ENCODE measurements at places on chromosomes 2 and 18.

DNA sequence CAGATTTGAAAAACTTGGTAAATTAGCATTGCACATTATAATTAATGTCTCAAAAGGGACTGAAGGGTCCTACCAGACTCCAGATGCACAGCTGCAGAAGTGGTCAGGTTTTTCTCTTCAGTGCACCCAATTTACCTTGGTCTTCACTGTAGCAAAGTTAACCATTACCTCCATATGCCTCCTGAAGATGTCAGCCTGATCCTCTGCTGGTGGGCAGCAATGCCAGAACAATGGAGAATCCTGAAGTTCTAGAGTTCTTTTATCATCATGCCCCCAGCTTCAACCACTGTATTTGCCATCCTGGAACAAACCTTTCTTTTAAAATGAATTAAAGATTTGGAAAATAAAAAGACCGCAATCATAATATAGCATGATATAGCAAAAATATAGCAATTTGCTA is 1774.8 kb upstream of the CELF4 start:
- DNase-seq = no peak

DNA sequence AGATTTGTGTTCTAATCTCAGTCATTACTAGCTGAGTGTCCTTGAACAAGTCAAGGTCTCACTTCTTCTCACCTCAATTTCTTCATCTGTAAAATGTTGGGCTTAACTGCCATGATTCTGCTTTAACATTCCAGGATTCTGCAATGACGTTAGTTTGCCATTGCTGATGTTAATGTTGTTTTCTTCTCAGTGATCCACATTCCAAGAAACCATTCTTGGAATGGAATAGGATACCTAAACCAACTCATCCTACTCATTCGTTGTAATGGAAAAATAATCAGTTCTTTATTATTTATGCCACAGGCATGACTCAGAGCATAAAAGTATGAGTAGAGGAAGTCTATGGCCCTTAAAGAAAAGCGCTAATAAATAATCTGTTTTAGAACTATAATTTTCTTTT is 140.2 kb upstream of the ETAA1 start:
- no peak for DNase-seq

- no peak for DNase-seq
Measured at GRCh38 chr2:189309331-189309730, 129.8 kb upstream of the COL5A2 start.

- DNase-seq = no peak
Measured at GRCh38 chr2:144183727-144184126, 336.2 kb downstream of the ZEB2 start.

DNA sequence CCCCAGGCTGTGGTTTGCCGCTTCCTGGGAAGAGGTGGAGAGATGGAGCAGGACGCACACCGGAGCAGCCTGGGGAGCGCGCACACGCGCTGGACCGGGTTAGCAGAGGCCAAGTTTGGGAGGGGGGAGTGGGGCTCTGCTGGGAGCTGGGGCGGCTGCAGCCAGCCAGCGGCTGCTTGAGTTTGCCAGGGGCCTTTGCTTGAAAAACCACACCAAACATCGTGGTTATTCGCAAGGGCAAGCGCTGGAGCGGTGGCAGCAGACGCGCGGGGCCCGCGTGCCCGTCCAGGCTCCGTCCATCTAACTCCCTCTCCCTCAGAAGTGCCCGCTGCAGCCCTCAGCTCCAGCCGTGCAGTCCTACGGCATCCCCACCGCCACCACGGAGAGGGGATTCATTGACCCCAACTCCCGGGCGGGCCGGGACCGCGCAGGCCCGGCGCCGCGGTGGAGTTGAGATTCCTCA is 4.6 kb downstream of the PTGR3 start:
- no peak for DNase-seq

GRCh38 chr2:46632349-46632748 is 153.0 kb downstream of the TMEM247 start:
- peak; percentile 43 for DNase-seq

GRCh38 chr2:232183279-232183678 is 195.3 kb upstream of the ALPP start:
- DNase-seq = no peak

GRCh38 chr2:6931753-6932152 is 14.5 kb downstream of the RNF144A start:
- DNase-seq = no peak

- DNase-seq = no peak
Measured at GRCh38 chr2:1802046-1802445, 57.7 kb upstream of the PXDN start.

DNA sequence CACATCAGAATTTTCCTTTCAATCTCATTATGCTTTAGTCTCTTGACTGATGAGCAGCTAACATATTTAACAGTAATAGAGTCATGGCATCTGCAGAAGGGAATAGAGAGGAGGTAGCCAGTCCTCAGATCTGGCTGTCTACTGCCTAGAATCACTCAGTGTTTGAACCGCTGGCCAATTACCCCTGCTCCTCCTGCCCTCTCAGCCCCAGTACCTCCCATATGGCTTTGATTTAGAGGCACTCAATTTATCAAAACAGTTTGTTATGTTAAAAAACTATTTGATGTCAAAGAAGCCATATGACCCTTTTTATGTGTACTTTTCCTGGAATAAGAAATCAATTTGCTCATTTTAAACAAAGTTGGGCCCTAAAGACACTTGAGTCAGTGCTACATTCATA is 355.2 kb downstream of the CMPK2 start:
- DNase-seq = no peak

DNA sequence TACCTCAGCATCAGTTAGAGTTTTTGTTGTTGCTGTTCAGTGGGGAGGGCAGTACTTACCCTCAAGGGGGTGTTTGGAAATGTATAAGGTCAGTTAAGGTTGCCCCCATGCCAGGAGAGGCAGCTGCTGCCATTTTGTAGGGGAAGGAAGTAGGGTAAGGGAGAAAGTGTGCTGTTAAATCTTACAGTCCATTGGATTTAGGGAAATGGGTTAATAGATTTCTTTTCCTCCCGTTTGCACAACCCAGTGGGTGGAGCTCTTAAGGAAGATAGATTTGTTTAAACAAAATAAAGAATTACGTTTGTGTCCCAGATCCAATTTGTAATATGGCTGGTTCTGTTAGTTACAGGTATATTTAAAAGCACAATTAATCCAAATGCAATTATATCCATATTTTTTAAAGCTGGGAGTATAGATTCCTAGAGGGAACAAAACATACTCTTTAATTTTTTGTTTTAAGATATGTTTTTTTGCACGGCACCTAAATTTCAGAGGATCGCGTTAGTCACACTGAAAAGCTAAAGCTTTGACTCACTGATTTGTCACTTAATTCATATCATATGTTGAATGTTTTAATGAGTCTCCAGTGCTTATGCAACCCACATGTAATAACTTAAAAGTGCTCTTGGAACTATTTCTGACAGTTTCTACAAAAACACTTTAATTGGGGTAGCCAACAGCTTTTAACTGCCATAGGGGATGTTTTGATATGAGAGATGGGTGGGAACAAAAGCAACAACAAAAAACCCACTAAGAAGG is 9.0 kb upstream of the CWC22 start:
- DNase-seq = no peak

DNA sequence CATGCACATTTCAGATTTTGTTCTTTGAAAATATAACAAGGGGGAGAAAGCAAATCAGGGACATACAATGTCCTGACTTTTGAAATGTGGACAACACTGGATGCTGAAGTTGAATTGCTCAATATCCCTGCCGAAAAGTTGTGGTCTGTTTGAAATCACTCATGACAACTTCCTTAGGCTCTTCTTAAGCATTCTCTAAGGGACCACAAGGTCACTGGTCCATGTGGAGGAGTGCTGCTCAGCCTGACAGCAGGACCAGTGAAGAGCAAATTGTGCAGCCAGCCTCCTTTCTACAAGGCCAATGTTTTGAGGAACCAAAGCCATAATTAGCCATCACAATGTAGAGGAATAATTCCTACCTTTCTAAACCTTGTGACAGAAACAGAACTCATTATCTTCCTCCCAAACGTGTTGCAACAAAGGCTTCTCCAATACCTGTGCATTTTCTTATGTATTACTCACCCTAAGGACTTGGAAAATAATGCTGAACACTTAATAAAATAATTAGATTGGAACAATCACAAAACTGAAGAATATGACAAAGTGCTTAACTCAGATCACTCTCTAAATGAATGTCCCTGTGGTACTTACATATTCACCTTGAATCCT is 1477.6 kb upstream of the NXPH2 start:
- DNase-seq = no peak

DNA sequence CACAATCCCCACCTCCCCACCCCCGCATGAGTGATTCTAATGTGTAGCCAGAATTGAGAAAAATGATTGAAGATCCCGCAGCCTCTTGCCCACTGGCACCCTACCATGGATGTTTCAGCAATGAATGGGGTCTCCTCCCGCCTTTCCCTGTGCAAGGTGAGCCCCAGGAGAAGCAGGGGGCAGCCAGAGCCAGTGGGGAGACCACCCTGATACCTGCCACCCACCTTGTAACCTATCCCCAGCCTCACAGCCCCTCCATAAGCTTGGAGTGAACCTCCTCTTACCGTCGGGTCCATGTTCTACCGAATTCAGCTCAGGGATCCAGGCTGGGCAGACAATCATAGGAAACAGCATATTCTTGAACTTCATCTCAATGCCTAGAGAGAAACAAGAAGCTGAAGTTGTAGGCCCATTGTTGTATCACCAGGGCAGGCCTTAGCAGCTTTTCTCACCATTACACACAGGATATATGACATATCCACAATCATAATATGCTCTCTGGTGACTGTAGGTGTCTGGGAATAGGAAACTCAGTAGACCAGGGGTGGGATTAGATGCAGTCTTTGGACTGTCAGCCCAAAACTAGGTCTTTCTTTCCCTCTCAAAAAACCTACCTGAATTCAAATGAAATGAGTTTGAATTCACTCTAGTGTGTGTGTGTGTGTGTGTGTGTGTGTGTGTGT is 30.9 kb downstream of the XDH start:
- no peak for DNase-seq

GRCh38 chr2:226440127-226440918 is 359.3 kb downstream of the IRS1 start:
- DNase-seq = no peak

GRCh38 chr18:1045658-1046057 is 141.0 kb downstream of the ADCYAP1 start:
- DNase-seq = no peak

DNA sequence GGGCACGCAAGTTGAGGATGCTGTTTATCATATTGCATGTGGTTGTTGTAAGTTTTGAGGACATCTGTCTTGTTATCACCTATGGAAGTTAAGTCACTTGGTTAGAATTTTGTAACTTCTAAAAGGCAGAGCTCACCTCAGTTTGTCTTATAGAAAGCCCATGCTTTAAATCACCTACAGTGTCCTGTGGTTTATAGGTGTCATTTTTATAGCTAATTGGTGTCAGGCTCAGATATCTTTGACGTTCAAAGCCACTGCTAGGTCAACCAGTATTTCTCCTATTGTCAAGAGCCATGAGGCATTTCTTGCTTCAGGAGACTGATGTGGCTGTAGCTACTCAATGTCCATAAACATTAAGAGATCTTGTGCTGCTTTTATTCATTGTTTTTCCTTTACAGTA is 16.8 kb downstream of the ZNF532 start:
- no peak for DNase-seq

DNA sequence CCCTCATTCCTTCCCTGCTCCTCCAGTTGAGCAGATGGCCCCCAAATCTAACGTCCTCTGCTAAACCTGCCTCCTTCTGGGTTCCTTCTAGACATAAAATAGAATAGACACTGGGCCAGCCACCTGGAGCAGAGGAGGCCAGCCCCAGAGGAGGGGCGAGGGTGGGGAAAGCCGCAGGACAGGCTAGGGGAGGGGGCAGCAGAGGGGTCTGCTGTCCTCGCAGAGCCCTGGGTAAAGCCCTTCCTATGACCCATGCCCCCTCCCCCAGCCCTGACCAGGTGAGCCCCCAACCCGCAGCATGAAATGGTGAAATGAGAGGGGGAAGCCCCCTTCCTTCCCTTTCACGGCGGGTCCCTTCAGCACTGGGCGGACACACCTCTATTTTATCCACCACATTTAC is 7.8 kb downstream of the MFSD2B start:
- no peak for DNase-seq

GRCh38 chr2:174587579-174587978 is 10.0 kb downstream of the WIPF1 start:
- DNase-seq = no peak

- no peak for DNase-seq
Measured at GRCh38 chr2:65802298-65802942, 370.0 kb upstream of the SPRED2 start.

DNA sequence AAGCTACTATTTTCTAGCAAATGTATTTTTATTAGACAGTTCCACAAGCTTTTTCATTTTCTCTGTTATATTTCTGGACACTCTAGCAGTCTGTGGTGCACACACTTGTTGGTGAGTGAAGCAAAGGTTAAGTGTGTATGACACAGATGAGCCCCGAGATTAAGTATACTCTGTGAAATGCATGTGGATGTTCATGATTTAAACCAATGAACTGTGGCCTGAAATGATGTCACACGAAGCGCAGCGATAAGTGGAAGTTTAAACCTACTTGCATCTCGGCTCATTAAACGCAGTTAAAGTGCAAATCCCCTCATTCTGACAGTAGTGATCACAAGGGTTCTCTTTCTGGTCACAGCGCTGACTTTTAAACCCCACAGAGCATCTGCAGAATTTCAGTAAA is 1488.8 kb upstream of the NXPH2 start:
- no peak for DNase-seq

DNA sequence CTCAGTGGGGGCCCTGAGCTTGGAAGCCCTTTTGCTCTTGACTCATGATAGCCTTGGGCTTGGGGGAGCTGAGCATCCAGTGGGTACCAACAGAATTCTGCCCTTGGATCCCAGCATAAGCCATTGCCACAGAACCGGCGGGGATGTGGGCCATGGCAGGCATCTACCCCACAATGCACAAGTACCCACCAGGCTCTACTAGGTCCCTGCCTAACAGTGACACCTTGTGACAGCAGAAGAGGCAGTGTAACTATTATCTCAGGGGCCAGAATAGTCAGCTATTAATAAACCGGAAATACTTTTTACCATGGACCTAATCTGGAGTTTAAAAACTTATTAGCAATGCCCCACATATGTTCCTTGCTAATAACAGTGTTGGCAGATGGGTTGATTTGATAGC is 397.2 kb downstream of the TMEM182 start:
- no peak for DNase-seq

GRCh38 chr18:78740876-78741275 is 238.7 kb upstream of the SALL3 start:
- DNase-seq = no peak

- no peak for DNase-seq
Measured at GRCh38 chr2:158990397-158991214, 22.2 kb downstream of the TANC1 start.

DNA sequence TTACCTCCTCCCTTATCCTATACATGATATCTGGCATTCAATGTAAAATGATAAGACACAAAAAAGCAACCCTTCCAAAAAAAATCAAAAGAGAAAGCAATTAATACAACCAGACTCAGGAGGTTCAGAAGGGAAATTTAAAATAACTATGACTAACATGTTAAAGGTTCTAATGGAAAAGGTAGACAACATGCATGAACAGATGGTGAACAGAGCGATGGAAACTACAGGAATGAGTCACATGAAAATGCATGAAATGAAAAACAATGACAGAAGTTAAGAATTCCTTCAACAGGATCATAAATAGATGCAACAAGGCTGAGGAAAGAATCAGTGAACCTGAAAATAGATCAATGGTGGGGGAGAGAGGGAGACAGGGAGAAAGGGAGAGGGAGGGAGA is 26.1 kb upstream of the ERCC3 start:
- DNase-seq = no peak

GRCh38 chr2:28269019-28269784 is 123.5 kb upstream of the FOSL2 start:
- DNase-seq = no peak

Data from HEK293T (cell line).